ENCODE measurements at places on chromosomes 6 and 20.

DNA sequence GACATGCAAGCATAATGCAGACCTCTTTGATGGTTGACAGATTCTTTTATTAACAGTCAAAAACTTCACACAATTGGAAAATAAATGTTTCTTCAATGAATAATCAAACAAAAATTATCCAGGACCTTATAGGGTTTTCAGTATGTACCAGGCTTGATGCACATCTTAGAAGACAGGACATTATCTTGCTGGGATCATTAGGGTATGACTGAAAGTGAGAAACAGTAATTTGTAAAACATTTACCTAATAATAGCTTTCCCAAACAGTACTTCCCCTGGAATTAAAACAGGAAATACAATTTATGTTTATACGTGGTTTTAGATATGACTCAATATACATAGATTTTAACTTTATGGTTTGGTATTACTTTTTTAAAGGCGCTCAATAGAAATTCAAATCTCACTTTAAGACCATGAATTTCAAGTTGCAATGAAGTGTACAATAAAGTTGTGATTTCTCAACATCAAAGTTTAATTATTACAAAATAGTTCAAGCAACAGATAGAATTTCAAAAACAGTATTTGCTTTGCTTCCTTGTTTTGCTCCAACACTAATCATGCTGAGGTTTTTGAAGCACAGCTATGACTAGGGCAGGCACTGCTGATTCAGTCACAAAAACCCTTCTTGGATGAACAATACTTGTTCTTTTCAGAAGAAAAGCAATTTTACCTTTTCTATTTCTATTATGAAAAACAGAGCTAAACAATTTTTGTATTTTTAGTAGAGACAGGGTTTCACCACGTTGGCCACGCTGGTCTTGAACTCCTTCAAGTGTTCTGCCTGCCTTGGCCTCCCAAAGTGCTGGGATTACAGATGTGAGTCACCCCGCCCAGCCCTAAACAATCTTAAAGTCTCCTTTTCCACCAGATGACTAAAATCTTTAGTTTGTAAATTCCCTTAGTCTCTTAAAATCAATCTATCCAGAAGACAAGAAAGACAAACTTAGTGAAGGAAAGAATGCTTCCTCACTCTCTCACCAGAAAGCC, 13.7 kb downstream of the SOD2 start:
- no peak for DNase-seq

GRCh38 chr20:18011951-18012645, 43.3 kb downstream of the MGME1 start:
- DNase-seq: no peak

DNA sequence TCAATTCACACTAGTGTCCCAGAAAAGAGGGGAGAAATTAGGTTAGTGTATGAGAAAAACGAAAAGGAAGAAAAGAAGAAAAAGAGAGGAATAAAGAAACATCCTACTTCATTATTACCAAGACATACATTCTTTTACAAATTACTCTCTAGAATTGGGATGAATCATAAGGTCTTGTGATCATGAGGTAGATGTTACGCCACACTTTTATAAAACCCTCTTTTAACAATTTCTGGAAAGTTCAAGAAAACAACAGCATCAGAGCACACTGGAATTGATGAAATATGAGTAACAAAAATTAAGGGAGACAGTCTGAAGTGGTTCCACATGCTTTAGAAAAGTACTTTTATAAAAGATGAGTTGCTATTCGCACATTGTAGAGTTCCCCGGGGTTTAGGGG, 32.6 kb upstream of the NRSN1 start:
- DNase-seq: no peak

GRCh38 chr6:53647462-53648094, 18.0 kb downstream of the KLHL31 start:
- no peak for DNase-seq

- peak; percentile 69 for DNase-seq
Observed at GRCh38 chr20:22371843-22372242, 212.5 kb downstream of the FOXA2 start.

- no peak for DNase-seq
Observed at GRCh38 chr6:164200071-164200470, 785.6 kb downstream of the QKI start.

Measured in DMS153 (cell line).